ENCODE measurements at places on chromosomes 7 and 10.
A peak's percentile ranks its signal among the peaks of the same experiment; 100 is the strongest.

DNA sequence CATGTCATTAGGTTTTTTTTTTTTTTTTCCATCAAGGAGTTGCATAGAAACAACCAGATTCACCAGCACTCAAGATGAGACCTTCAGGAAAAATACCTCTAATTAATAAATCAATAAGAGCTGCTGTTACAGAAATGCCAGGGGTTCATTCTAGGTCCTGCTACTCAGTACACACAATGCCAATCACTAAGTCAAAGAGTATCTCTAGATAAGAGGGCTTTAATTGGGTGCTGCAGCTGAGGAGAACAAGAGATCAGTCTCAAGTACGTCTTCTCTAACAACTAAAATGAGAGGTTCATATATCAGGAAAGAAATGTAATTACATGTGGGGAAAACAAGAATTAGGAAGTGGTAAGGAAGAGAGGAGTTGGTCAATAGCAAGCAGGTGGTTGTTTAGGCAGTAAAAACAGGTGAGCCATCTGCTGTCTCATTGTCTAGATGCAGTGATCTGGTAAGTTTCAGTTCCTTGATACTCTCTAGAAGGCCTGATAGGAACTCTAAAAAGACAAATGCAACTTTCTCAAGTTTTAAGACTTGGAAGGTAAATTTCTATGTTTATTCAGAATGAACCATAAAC is 272.9 kb upstream of the ZWINT start:
- no peak for DNase-seq

DNA sequence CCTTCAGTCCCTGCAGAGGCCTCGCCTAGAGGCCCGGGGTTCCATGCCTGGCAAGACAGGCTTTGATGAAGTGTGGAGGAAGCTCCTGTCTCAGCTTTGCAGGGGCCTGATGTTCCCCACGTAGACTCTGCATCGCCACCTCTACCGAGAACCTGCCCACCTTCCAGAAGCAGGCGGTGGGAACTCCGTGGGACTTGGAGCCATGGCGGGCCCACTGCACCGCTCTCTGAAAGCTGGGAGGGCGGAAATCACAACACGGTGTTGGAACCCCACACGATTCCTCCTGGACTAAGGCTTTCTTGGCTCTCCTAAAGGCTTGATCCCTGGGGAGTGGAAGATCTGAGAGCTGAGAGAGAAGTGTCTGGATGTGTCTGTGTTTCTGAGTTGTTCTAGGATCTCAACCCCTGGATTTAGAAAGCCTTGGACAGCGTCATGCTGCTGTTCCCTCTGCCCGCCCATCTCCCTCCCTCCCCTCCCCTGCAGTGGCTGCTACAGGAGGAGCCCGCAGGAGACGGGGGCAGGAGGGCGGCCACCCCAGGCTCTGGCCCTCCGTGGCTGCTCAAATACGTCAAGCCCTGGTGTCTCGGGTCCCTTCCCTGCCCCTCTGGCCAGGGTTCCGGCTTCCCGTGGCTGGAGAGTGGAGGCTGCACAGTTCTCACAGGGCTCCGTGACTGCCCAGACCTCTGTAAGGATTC is 79.7 kb downstream of the VIPR2 start:
- DNase-seq = no peak

DNA sequence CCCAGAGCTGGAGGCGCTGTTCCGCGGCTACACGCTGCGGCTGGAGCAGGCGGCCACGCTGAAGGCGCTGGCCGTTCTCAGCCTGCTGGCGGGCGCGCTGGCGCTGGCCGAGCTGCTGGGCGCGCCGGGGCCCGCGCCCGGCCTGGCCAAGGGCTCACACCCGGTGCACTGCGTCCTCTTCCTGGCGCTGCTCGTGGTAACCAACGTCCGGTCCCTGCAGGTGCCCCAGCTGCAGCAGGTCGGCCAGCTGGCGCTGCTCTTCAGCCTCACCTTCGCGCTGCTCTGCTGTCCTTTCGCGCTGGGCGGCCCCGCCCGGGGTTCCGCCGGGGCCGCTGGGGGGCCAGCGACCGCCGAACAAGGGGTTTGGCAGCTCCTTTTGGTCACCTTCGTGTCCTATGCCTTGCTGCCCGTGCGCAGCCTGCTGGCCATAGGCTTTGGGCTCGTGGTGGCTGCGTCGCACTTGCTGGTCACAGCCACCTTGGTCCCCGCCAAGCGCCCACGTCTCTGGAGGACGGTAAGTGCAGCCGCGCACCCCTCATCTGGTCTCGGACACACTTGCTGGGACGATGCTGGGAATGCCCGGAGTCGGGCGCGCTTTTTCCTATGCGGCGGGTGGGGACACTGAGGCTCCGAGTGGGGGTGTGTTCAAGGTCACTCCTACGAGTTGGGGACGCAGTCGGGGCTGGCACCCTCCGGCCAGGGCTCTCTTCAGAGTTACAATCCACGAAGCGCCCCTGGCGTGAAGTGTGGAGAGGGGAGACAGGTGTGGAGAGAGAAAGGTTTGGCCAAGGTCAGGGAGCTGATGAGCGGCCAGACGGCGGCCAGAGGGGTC is 717 bp downstream of the ADCY1 start:
- DNase-seq = no peak

- no peak for DNase-seq
Measured at GRCh38 chr10:32065856-32066255, 9.6 kb upstream of the KIF5B start.

DNA sequence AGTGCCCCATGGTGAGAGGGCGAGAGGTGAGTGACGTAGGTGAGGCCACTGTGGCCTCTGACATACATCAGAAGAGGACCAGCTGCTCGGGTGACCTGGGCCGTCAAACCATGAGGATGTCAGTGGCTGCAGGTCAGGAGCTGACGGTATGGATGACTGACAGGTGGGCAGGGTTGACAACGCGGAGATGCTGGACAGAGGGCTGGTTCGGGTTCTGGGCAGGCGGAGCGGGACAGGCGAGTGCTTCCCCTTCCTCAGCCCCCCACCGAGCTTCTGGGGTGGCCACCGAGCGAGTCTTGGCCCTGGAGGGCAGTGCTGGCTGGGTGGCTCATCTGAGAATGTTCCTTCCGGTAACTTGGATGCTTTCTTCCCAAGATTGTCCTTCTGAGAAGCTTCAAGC is 91.8 kb downstream of the ACTR3B start:
- DNase-seq = no peak

- DNase-seq = no peak
Measured at GRCh38 chr7:19099924-19100323, 17.5 kb downstream of the TWIST1 start.

GRCh38 chr7:101985903-101986734 is 168.7 kb downstream of the CUX1 start:
- DNase-seq = no peak

DNA sequence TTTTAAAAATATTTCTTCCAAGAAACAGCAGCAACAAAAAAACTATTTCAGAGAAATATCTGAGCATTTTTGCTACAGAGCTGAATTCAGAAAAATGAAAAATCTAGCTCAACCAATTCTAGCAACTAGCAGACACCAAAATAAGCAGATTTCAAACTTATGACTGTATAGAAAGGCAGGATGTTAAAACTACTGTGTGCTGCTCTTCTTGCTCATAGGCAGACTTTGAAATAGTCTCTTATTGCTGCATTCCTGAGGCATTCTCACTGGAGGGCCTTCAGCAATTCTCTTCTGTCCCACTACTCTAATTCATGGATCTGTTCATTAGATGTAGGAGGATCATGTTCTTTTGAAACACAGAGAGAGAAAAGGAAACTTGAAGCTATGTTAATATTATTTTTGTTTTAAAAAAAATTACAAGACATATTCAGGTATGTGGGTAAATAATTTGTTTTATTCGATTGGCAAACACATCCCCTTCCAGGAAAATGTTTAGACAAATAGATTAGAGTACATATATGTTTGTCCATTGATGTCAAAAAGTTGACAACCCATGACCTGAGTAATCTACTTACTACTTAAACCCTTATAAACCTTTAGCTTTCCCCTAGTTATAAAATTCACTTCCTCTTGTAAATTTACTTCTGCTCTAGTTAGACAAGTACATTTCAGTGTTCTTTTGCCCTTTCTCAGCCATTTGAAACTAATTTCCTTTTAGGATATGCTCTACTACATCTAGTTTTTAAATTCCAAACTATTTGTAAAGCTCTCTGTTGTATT is 428.2 kb upstream of the POT1 start:
- DNase-seq = no peak

DNA sequence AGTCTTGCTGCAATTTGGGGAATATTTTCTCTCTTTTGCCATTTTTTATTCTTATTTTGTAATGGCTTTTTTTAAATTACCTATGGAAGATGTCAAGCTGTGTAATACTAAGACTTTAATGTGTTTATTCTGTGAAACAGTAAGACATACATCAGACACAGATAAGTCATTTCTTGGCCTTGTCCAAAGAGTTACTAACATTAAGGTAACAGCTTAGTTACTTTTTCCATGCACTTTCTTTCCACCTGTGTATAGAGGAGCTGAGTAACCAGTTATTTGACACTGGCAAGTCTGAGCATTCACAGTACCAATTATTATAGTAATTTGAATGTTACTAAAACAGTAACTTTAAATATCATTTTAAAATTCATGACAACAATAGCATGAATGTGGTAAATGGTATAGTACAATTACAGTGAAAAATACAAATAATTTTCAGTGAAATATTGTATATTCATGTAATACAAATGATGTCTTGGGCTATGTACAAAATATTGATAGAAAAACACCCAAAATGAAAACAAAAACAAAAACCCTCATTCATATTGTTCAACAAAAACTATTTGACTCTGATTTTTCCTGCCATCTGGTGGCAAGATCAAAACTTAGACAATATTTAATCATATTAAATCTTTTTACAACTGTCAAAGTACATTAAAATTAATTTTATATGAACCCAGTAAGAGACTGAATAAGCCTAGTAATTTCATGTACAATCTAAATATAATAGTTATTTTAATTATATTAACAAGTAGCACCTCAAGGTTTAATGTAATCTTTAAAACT is 259.8 kb upstream of the SEMA3A start:
- DNase-seq = no peak

- peak; percentile 66 for DNase-seq
Measured at GRCh38 chr7:129218514-129219062, 6.2 kb upstream of the AHCYL2 start.

DNA sequence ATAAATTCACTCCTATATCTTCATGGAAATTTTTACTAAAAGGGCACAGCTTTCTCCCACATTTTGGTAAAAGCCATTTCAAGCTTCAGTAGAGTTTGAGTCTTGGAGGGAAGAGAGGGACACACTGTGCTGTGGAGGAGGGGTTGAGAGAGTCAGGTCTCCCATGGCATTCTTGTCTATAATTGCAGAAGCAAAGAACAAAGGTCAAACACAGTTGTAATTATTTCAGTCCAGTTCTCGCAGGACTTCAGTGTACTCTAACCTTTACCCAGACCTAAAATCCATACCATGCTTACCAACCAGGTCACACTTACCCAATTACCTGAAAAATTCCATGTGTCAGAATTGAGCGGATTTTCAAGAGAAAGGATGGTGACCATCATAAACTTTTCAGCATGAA is 298.4 kb downstream of the XPNPEP1 start:
- DNase-seq = no peak

DNA sequence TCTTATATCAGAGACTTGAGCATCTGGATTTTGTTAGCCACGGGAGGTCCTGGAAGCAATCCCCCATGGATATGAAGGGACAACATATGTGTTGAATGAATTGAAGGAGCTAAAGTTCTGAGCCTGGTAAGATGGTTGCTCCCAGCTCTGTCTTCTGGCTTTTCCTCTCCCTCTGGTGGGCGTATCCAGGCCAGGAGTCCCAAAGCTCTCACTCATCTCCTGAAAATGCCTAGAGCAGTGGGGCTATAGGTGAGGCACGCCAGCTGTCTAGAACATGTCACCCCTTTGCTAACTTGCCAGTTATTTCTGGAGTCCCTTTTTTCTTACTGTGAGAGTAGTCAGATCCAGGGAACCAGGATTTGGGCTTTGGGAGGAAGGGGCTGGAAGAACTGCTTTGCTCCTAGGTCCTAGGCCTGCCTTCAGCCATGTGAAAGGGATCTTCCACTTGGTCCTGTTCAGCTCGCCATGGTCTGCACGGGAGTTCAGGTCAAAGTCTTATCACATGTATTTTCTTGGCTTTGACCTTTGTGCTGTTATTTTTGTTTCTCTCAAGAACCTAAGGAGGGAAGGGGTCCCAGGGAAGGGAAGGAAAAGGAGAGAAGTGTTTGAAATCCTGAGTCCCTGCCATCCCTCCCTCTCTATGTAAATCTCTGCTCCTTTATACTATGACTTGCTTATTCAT is 73.6 kb downstream of the MINPP1 start:
- DNase-seq = no peak

DNA sequence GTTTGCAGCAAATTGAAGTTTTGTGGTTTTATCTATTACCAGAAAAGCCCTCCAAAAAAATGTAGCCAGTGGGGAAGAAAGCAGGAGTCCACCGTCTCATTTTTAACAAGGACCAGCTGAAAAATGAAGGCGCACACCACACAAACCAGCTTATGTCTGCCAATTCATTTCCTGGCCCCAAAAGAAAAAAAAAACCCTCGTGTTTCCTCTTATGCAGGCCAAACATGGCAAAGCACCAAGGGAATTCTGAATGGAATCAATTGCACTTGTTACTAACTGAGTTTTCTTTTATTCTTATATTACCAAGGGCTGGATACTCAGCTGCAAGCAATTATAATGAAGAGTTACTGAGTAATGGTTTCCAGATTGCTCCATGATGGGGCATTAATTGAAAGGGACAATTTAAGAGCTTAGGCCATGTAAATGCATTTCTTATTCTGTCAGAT is 428.3 kb upstream of the NPVF start:
- no peak for DNase-seq

GRCh38 chr10:7279303-7279702 is 131.5 kb downstream of the SFMBT2 start:
- DNase-seq = no peak

GRCh38 chr7:82105463-82105862 is 335.6 kb upstream of the HGF start:
- no peak for DNase-seq

- no peak for DNase-seq
Measured at GRCh38 chr7:81414411-81414810, 355.4 kb downstream of the HGF start.

- DNase-seq = no peak
Measured at GRCh38 chr10:31197886-31198285, 121.1 kb upstream of the ZEB1 start.

GRCh38 chr7:118573085-118573484 is 348.6 kb downstream of the ANKRD7 start:
- no peak for DNase-seq

- DNase-seq = peak; percentile 27
Measured at GRCh38 chr10:35643151-35644049, 1.3 kb upstream of the FZD8 start.

DNA sequence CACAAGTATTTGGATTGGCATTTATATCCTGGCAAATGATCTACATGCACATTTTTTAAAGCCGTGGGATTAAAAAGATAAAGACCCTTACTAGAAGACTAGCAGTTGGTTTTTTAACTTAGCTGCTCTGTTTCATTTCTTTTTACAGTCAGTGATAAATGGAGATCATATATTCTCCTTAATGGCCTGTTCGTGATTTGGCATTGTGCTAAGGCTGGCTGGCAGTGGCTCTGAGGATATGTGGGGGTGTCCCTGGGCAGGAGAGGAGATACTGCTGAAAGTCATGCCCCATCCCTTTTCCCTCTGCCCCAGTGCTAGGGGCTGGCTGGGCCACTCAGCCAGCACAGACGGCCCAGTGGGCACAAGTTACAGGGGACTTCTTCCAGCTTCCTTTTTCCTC is 341.7 kb downstream of the PRPF18 start:
- no peak for DNase-seq

- no peak for DNase-seq
Measured at GRCh38 chr7:51140199-51141164, 176.1 kb downstream of the COBL start.

GRCh38 chr10:110258542-110258941 is 46.2 kb downstream of the SMNDC1 start:
- DNase-seq = no peak
